ENCODE measurements at places on chromosomes 4 and X.

- no peak for DNase-seq
Observed at GRCh38 chr4:41069838-41070237, 144.5 kb downstream of the APBB2 start.

- no peak for DNase-seq
Observed at GRCh38 chr4:92528541-92528940, 224.8 kb downstream of the GRID2 start.

GRCh38 chr4:72761368-72762038, 192.5 kb upstream of the ADAMTS3 start:
- no peak for DNase-seq

DNA sequence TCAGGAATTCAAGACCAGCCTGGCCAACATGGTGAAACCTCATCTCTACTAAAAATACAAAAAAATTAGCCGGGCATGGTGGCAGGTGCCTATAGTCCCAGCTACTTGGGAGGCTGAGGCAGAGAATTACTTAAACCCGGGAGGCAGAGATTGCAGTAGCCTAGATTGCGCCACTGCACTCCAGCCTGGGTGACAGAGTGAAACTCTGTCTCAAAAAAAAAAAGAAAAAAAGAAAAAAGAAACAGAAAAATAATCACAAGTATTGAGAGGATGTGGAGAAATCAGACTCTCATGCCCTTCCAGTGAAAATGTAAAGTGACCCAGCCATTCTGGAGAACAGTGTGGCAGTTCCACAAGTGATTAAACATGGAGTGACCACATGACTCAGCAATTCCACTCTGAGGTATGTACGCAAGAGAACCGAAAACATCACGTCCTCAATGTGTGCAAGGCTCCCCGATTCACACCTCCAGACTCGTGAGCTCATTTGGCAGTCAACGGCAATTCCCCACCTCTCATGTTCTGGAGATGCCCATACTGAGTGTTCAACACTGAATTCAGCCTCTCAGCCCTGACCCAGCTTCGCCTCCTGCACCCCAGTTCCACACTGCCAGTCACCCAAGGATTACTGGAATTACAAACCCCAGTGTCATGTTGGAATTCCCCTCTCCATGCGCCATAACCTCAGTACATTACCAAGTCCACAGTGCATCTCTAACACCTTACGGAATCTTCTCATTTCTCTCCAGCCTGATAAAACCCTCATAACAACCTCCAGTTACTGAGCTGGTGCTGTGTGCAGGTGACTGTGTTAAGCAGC, 21.1 kb downstream of the ACOX3 start:
- peak; percentile 8 for DNase-seq

GRCh38 chrX:36898301-36898700, 109.9 kb upstream of the FAM47C start:
- no peak for DNase-seq

GRCh38 chr4:3312362-3312761, 19.5 kb downstream of the RGS12 start:
- no peak for DNase-seq

GRCh38 chr4:4857809-4858508, 1.5 kb upstream of the MSX1 start:
- DNase-seq = no peak

DNA sequence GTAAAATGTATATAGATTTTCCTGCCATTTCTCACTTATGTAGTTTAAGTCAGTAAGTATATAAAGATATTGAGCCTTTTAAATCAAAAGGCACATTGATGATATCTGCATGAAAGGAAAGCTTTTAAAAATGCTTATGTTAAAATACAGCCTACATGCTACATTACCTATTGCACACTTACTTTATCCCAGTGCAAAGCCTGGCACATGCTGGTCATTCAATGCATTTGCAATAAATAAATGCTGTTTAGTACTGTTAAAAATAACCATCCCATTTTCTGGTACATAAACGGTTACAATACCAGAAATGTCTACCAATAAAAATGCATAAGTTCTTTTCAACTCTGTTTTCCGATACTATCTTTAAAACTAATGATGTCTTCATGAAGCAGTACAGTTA, 22.1 kb upstream of the SPATA4 start:
- DNase-seq = no peak

DNA sequence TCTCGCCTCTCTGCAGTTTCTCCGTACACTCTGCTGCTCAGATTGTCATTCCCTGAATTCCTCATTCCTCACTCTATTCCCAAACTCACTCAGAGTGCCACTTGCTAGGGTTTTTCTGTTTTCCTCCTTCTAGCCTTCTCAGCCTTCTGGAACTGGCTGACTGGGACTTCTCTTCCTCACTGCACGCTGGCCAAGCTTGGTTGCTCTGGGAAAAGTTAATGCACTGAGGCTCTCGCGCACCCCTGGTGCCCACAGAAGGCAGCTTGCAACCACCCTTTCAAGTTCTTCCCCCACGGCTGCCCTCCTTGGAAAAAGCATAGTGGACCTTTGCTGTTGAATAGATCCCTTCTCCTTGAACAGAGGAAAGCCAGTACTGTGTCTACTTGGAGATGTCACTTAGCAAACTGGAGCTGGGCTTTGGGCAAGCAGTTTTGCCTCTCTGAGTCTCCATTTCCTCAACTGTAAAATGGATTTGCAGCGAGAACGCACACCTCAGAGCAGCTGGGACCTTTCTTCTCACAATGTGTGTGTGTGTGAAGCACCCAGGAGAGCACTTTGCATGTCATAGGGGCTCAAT, 6.0 kb upstream of the CCKAR start:
- no peak for DNase-seq

DNA sequence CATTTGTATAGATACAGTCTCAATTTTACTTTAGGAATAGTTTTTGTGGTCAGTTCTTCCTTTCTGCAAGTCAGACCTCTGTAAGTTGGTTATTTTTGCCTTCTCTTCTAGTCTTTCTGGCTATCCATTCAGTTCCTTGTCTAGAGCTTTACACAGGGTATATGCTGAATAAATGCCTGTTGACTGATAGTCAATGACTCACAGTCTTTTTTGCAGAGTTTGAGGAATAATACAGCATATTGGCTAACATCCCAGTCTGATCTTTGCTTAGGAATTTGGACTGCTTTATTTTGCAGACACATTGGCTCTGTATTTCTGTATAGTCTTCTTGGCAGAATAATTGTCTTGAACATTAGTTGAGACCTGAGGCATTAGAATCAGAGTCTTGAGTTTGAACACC, 132.4 kb downstream of the MAGEC1 start:
- no peak for DNase-seq

GRCh38 chr4:52728691-52729240, 22.5 kb downstream of the ERVMER34-1 start:
- DNase-seq = no peak

GRCh38 chrX:54237014-54237413, 54.0 kb upstream of the FAM120C start:
- DNase-seq = no peak

GRCh38 chr4:7886007-7886973, 53.4 kb downstream of the AFAP1 start:
- no peak for DNase-seq

- DNase-seq = no peak
Observed at GRCh38 chr4:48421101-48421500, 62.0 kb upstream of the SLC10A4 start.

GRCh38 chrX:122790376-122791095, 393.5 kb upstream of the GRIA3 start:
- no peak for DNase-seq

GRCh38 chrX:19094654-19095053, 27.6 kb downstream of the ADGRG2 start:
- DNase-seq = no peak

DNA sequence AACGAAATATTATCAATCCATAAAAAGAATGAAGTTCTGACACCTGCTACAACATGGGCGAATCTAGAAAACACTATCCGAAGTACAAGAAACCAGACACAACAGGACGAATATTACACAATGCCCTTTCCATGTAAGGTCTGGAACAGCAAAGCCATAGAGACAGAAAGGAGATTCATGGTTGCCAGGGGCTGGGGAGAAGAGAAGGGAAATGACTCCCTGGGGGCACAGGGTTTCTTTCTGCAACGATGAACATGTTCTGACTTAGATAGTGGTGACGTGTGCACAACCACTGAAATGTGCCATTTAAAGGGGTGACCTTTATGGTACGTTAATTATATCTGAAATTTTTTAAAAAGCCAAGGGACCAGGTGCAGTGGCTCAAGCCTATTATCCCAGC, 28.3 kb downstream of the GPR143 start:
- DNase-seq = no peak
